ENCODE measurements at places on chromosomes 16 and 17.

DNA sequence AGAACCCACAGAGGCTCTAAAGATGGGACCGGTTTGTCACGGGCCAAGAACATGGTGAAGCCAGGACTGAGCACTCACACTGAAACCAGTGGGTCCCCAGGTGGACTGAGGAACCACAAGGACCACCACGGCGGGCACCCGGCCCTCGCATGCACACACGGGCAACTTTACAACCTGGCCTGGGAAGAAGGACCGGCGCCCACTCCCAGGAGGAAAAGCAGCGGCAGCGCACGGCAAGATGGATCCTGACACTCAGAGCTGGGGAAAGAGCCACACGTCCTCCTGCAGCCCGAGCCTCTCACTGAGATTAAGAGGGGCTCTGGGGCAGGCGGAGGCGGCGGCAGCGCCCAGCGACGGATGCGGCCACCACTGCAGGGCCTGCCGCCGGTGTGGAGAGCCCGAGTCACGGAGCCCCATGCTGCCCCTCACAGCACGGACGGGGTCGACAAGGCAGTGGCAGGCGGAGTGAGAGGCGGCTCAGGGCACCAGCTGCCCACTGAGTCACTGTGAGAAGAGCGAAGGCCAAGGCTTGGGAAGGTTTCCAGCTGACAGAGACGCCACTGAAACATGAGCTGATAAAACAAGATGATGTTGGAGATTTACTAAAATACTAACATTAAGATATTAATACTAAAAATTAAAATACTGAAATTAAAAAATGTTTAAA lies 118.3 kb downstream of the ANKRD11 start:
- DNase-seq: no peak

GRCh38 chr16:12422233-12422632 lies 381.5 kb downstream of the CPPED1 start:
- no peak for DNase-seq

DNA sequence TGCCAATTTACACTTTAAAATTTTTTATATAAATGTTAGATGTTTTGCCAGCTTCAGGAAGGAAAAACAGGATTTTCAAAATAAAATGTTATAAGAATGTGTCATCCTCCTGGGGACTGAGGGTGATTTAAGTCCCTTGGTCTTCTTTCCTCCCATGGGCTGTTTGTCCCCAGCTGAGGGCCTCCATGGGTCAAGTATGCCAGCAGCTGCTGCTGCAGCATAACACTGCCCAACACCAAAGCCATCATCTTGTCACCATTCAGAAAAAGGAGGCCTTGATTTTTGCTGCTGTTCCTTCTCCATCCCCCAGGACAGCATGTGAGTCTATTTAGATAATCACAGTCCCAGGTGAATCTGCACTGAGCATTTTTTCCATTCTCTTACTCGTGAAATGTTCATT lies 188.5 kb downstream of the LGALS9B start:
- no peak for DNase-seq

- no peak for DNase-seq
Observed at GRCh38 chr17:19502517-19502916, 31.1 kb upstream of the SLC47A1 start.

DNA sequence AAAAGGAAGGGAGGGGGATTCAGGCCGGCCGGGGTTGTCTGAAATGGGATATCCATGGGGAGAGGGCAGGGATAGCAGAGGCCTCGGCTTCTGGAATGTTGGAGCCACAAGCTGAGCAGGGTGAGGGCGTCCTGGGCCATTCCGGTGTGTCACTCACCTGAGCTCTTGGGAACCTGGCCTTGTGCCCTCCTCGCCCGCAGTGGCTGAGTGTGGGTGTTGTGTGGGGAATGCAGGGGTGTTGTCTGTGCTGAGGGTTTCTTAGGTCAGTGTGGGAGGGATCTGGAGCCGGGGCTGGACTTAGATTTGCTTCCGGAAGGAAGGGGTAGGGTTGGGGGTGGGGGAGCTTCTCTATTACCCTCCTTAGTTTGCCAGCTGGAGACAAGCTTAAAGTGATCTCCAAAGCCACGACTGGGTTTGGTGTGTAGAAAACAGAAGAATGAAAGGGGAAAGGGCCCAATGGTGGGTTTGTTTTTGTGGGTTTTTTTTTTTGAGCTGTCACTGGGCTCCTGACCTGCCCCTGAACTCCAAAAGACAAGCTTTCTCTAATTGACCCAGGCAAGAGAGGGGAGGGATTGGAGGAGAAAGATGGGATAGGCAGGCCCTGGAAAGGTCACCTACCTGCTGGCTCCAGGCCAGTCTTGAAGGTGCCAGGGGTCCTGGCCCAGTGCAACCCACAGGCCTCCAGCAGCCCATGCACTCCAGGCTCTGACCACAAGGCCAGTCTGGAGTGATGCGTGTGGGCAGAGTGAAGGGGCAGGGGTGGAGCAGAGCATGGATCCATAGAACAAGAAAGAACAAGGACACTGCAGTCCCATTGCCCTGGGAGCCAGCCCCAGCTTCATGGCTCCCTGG lies at the start of gene SULT1A2:
Gene SULT1A2, minus strand, starts transcription at position 211 of the 852 bp plus-strand sequence. CDS start 1,120 bp downstream, outside the sequence.
- DNase-seq: no peak

DNA sequence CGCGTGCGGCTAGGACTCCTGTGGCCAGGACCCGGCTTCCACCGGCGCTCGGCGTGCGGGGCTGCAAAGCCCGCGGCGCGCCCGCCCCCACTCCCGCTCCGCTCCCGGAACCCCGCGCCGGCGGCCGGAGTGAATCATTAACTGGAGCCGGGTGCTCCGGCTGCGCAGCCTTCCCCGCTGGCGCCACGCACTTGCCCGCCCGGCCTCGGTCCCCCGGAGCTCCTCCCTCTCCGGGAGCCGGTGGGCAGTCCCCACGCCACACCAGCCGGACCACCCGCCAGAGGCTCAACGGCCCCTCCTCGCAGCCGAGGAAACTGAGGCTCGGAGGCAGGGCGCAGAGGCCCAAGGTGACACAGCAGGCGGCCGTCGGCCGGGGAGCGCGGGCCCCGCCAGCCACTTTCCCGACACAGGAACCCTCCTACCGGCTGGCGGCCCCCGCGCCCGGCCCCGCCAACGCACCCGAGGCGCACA lies 580 bp downstream of the BCAR1 start:
- DNase-seq: peak; percentile 41

DNA sequence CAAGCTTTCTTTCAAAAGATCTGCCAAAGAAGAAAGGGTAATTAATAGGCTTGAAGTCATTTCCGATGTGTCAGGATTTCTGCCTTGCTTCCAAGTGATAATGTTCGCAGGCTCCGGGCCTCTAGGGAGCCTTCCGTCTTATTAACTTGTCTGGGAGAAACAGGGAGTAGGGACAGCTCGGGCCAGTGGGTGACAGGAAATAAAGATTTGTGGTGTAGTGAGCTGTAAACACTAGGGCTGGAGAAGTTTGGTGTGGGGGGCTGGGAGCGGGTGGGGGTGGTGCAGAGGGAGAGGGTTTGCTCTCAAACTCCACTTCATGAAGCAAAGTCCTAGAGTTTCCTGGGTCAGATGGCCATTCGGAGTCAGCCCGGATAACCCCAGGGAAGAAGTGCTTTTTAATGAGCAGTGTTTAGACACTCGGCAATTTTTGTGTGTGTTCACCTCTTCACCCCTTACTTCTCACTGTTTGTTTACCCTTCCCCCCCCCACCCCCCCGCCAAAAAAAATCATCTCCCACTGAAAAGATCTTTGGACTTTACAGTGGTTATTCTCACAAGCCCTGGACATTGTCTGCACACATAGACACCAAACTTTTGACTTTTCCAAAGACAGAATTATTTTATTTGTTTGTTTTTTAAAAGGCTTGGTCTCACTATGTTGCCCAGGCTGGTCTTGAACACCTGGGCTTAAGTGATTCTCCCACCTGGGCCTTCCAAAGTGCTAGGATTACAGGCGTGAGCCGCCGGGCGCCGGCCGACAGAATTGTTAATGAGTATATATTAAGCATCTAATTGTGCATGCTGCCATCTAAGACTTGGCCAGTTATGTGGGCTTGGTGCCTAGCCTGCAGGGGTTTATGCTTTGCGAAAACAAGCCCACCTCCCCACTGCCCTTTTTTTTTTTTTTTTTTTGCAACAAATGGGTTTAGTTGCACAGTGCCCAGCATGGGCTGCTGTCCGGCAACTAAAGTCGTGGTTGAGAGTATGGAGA lies 196.4 kb downstream of the CCDC182 start:
- peak; percentile 51 for DNase-seq

GRCh38 chr17:66523378-66524200 lies 221.2 kb downstream of the PRKCA start:
- peak; percentile 45 for DNase-seq

GRCh38 chr17:62678214-62678919 lies 50.9 kb downstream of the MRC2 start:
- DNase-seq: no peak

DNA sequence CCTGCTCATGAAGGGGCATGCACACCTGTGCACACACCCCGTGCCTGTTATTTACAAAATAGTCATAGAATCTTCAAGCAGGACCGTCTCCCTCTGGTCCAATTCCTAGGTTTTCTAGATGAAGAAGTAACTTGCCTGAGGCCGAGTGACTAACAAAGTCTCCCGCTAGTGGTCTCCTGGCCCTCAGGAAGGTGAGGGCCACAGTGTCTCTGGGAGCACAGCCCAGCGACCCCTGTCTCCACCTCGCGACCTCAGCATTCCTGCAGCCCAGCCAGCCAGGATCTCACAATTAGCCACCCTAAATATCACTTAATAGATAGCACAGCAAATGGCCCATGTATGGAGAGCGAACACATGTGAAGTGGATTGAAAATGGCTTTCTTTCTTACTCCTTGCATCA lies 30.5 kb upstream of the CACNG1 start:
- no peak for DNase-seq

- no peak for DNase-seq
Observed at GRCh38 chr17:66764506-66764905, 70.4 kb upstream of the CACNG5 start.

- DNase-seq: no peak
Observed at GRCh38 chr17:74740641-74741387, 3.8 kb downstream of the RAB37 start.

DNA sequence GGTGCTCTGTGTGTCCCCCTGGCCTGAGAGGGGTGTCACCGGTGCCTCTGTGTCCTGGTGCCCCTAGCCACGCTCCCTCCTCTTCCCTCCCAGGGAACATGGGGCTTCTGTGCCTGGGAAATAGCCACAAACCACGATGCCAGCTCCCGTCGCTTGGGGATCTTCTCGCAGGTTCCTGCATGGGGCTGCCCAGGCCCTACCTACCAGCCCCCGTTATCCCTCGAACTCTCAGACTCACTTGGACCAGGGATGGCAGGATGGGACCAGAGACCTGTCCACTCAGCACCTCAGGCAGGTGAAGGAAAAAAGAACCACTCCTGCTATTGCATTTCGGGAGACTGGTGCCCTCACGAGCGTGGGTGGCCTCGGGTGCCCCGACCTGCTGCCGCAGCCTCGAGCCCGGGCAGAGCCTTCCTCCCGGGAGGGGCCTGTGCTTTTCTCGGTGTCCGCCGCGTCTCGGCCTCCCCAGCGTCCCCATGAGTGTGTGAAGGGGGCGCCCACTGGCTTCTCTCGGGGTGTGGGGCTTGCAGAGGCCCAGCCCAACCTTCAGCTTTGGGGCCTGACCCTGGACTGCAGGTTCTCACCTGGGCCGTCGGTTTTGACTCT lies 41.0 kb upstream of the GNG13 start:
- DNase-seq: no peak

DNA sequence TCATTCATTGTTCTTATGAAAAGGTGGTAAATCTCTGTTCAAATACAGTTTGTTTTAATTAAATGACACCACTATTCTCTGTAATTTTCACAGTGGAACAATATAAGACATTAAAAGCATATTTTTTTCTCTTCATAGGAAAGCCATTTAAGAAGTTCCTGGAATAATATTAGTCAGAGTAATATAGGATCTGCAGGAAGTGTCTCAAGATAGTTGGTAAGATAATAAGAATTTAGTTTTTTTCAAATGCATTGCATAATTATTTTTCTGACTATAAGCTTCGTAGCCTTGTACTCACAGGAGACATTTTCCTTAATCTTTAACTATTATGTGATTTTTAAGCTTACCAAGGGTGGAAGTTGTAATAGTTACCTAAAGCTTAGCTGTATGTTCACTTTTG lies 16.9 kb downstream of the STXBP4 start:
- DNase-seq: peak; percentile 15

DNA sequence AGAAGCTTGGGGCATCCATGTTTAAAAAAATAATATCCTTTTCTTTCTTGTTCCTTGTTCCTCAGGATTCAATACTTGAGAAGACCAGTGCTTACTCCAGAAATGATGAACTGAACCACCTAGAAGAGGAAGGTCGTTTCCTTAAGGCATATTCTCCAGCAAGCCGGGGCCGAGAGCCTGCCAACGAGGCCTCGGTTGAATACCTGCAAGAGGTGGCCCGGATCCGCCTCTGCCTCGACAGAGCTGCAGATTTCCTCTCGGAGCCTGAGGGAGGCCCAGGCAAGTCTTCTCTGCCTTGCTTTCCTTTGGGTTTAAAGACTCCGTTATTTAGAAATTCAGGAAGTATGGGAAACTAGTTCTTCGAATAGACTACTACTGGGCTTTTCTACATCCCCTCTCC lies 42.5 kb upstream of the ENDOV start:
- no peak for DNase-seq

DNA sequence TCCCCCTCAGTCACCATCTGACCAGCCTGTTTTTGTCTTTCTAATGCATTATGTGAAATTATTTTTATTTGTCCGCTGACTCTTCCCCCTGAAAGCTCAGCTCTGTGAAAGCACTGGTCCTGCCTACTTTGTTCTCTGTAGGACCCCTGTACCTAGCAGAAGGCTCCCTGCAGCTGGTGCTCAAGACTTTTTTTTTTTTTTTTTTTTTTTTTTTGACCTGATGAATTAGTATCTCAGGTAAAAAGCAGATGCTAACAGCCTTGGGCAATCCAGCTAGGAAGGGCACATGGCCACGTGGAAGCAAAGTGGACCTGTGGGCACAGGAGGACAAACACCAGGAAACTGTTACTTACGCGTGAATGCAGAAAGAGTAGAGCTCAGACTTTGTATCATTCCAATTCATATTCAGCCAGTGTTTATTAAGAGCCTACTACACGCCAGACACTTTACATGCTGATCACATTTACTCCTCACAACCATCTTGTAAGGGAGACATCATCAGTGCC lies 629 bp upstream of the UNC119 start:
- DNase-seq: no peak
